ENCODE measurements at places on chromosomes 2 and 18.

GRCh38 chr2:57370882-57371585 lies 675.6 kb upstream of the VRK2 start:
- DNase-seq, result no peak

DNA sequence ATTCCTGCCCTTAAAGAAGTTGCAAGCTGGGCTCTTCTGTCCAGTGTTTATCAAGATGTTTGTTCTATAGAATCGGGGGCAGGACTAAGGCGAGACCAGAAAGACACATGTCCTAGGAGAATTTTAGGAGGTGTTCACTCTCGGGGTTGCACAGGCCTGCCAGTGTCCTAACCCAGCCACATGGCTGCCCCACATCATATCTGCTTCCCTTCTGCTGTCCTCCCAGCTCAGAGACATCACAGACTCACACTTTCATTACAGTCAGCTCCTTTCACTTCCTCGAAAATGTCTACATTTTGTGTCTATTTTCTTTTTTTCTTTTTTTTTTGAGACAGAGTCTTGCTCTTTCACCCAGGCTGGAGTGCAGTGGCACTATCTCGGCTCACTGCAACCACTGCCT lies 10.7 kb upstream of the MRO start:
- DNase-seq, result no peak

GRCh38 chr2:200259577-200259957 lies 46.9 kb upstream of the SPATS2L start:
- no peak for DNase-seq

- DNase-seq, result peak; percentile 16
These were observed 1.4 kb downstream of the CCDC85A start for GRCh38 chr2:56185101-56185581.
